T-cell (primary cell): ENCODE measurements at places on chromosomes 3 and 15.

DNA sequence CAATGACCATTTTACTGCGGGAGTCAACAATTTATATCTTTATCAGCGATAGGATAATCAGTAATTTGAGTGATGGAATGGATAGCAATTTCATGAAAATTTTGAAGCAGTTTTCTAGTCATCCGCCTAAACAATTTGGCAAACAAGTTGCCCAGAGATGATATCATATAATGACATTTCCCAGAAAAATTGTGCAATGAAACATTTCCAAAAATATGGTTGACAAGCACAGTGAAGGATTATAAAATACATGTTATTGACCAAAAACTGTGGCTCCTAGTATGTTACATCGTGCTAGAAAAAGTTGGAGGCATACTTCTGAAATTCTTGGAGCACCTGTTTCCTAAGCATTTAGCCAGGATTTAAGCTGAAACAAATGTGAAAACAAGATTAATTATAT is 145.1 kb downstream of the GHSR start:
- no peak for DNase-seq

GRCh38 chr3:58266577-58266976 is 29.0 kb downstream of the ABHD6 start:
- DNase-seq, result no peak

- no peak for DNase-seq
These were observed 6.3 kb upstream of the RTP4 start for GRCh38 chr3:187361835-187362234.

DNA sequence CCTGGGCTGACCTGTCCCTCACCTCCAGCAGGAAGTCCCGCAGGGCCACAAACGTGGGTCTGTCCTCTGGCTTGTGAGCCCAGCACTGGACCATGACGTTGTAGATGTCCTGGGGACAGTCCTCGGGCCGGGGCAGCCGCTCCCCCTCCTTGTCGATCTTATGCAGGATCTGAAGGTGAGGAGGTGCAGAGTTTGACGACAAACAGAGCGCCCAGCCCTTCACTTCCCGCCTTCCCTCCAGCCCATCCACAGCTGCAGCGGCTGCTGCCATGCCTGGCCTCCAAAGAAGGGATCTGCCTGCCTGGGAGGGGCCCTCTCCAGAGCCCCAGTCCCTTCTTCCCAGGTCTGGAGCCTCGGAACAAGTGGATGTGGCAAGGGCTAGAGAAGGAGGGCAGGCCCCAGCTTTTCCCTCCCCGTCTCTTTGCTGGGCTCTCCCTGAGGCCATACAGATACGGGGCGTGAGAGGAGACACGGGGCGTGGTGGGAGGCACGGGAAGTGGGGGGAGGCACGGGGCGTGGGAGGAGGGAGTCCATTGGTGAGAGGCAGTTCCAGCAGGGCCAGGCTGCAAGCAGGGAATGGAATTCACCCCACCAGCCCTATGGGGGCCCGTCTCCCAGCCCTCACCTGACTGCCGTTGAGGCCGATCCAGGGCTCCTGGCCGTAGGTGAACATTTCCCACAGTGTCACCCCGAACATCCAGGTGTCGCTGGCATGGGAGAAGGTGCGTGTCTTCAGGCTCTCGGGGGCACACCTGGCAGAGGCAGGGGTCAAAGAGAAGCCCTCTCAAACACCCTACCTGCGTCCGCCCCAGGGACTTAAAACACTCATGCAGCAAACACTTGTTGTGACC is 29.7 kb downstream of the TNK2 start:
- DNase-seq, result no peak

DNA sequence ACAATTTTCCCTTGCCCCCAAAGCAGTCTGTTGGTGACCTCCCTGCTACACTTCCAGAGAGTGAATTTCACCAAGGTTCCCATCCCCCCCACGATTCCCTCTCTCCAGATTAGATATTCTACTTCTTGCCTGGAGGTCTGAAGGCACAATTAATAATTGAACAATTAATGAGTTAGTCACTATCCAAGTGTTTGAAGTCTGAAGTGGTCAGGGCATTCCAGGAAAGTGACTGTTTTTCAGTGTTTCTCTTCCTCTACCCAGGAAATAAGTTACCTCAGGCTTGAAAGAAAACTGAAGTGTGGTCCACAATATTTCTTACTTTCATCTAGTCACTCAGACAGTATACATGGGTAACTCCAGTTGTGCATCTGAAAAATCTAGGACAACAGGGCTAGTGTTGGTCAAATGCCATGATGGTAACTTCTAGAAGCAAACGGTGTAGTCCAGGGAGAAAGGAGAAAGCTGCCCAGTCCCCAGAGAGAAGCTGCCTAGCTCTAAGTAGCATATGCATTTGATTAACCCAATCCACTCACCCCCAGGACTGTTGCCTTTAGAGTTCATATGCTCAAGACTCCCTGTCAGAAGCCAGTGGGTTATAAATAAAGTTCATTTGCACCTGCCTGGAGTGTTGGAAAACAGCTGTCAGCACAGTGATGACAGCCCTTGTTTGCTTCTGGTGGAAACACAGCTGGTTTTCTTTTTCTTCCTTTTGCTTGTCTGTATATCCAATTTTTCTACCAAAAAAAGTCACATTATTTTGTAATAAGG is 2.3 kb upstream of the TM4SF4 start:
- DNase-seq, result no peak

DNA sequence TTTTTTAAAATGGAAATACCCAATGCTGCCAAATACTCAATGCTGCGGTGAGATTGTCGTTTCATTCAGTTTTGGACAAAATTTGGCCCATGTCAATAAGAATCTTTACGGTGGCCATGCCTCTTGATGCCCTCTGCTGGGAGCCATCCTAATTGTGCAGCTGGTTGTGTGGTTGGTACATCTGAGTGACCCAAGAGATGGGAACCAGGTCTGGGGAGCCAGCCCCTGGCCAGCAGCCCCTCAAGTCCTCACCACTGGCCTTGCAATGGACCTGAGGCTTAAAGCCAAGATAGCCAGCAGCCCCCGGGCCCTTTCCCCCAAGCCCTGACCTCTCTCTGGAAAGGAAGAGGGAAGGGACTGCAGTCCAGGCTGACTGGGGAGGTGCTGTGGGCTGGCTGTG is 36.4 kb upstream of the ESYT3 start:
- no peak for DNase-seq

GRCh38 chr15:58473724-58474123 is 41.9 kb downstream of the LIPC start:
- DNase-seq, result no peak

DNA sequence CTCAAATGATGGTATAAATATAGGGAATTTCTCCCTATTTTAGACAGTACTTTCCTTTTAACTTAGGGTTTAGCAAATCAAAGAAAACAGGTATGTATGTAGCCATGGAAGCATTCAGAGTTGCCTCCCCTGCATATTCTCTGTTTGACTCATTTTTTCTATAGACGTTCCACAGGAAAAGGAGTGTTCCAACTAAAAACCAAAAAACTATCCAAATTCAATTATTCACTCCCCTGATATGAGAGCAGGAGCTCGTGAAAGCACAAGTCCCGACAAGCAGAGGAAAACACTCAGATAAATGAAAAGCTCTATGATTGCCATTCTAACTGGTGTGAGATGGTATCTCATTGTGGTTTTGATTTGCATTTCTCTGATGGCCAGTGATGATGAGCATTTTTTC is 119.5 kb downstream of the FRMD5 start:
- DNase-seq, result no peak

- DNase-seq, result no peak
These were observed 135.2 kb downstream of the VGLL4 start for GRCh38 chr3:11508346-11509172.

GRCh38 chr3:59563966-59564365 is 514.1 kb upstream of the CFAP20DC start:
- DNase-seq, result no peak

DNA sequence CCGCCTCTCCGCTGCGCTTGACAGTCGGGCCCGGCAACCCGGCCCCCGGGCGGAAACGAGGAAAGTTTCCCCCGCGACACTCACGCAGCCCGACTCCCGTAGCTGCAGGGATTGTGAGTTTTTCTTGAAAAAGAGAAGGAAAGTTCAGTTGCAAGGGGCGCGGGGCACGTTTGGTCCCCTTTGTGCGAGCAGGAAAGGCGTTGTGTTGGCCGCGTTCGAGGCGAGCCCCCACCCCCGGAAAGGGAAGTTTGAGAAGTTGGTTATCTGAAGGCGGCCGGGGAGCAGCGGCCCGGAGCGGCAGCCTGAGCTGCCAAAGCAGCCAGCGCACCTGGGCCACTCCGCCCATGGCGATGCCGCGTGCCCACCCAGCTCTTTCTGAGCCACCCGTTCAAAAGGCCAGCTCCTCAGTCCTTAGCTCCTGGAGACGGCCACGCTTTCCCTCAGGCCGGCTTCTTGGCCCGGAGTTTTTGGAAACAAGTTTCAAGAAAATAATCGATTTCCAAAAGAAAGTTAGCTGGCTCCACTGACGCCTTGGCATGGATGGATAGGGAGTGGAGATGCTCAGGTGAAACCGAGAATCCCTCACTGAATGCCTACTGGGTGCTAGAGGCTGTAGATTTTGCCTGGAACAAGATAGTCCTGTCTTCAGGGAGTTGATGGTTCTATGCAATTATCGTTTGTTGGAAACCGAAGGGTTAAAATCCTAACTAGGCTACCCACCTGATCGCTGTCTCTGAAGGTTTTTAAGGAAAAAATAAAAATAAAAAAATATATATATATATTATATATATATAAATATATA is 832 bp downstream of the TGFBR2 start:
- peak; percentile 71 for DNase-seq

- DNase-seq, result no peak
These were observed 222.0 kb upstream of the GAP43 start for GRCh38 chr3:115401298-115401697.

DNA sequence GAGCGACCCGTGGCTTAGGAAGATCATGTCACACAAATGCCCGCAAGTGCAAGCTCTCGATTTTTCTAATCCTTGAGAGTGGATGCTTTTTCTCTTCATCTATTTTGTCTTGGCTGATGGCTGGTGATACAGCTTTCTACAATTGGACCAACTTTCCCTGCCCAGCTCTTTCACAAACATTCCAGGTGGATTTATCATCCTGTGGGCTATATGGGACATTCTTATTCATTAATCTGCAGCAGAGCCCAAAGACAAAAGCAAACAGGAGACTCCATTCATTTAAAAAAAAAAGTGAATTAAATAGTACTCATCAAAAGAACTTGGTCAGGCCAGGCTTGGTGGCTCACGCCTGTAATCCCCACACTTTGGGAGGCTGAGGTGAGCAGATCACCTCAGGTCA is 14.2 kb upstream of the TSEN2 start:
- DNase-seq, result no peak

GRCh38 chr3:60579734-60580133 is 671.5 kb downstream of the FHIT start:
- DNase-seq, result no peak

DNA sequence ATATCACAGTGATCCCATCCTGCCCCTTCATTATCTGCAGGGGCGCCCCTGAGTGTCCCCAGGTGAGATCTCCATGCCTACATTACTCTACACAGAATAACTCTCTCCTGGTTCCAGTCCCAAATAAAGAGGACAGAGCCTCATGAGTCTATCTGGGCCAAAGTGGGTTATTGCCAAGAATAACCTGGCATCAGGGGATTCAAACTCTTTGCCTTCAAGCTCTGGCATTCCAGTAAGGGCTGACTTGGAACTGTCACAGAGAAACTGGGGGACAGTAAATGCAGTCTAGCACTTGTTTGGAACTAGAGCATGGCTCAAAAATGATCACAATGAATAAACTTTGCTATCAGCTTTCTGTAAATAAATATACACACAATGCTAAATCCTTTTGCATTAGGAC is 30.3 kb downstream of the GJD2 start:
- no peak for DNase-seq

DNA sequence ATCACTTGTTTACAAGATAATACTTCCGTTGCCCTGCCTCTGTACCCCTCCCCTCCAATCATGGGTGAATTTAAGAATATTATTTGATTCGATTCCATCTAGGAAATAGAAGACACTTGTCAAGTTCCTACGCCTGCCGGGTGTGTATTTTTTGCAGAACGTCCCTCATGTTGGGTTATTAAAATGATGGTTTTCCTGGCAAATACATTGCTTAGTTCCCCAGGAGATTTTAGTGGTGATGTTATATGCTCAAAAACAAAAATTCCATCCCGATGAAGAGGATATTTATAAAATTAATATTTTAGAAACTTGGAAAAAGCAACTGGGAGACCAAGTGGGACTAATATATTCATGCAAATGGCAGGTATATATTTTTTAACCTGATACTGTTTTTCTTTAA is 548.4 kb downstream of the EDEM1 start:
- no peak for DNase-seq

DNA sequence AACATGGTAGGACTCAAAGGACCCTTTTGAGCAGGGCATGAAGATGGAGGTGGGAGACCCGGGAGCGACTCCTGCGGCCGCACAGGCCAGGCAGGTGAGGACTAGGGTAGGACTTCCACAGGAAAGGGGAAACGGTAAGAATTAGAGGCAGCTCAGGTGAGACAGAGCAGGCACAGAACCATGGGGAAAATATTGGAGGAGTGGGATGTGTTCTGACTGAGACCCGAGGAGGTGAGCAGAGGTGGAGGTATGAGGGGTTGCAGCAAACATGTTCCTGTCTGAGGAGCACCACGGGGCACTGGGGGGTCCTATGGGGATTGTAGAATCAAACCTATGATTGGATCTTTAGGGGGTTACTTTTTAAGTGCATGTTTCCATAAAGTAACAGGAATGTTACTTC is 1.4 kb upstream of the ISG20 start:
- DNase-seq, result no peak

- no peak for DNase-seq
These were observed 10.5 kb upstream of the PIK3CB start for GRCh38 chr3:138845181-138845601.

- DNase-seq, result no peak
These were observed 70.4 kb downstream of the UMPS start for GRCh38 chr3:124800511-124801258.

DNA sequence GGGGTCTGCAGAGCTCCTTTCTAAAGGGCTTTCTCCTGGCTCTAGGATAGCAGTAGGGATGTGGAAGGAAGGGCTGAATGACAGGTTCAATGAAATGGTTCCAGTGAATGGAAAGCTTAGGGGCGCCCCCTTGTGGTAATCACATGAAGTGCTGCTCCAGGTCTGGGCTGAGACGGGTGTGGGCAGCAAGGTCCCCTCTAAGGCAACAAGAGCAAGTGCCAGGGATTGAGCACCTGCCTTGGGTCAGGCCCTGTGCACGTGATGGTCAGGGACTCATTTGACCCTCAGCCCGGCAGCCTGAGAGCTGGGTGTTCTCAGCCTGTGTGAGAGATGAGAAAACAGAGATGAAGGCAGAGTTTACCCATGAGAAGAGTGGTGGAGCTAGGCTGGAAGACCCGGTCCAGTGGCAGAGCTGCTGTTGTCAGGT is 12.1 kb upstream of the CX3CR1 start:
- peak; percentile 65 for DNase-seq
